Motor neuron (in vitro differentiated cells): ENCODE measurements at places on chromosomes 5 and 9. TPM values are rescaled to one million over a fixed set of nuclear protein-coding genes. Genes with fewer than 3 reads are reported as not detected.

Gene CETN3
- total RNA-seq, result 30.8 and 39.3 TPM in 2 replicates

Gene IL31RA
- 2.5 and 2.8 TPM in 2 replicates for total RNA-seq

Gene DCANP1
- 0.09 TPM in 1 of 2 replicates, not detected in the other for total RNA-seq

Gene SAPCD2
- 7.0 and 7.4 TPM in 2 replicates for total RNA-seq

Gene TRIM14
- 0.38 and 0.44 TPM in 2 replicates for total RNA-seq

Gene MYO10
- total RNA-seq, result 17.9 and 20.4 TPM in 2 replicates

Gene TMEM215
- total RNA-seq, result not detected in 2 replicates

Gene STPG3
- 1.3 and 4.9 TPM in 2 replicates for total RNA-seq

Gene SPINK13
- total RNA-seq, result 0.34 TPM in 1 of 2 replicates, not detected in the other

Gene IRX4
- total RNA-seq, result 0.24 TPM in 1 of 2 replicates, not detected in the other

Gene LEAP2
- 3.6 and 8.0 TPM in 2 replicates for total RNA-seq

Gene TNC
- 1.9 and 2.4 TPM in 2 replicates for total RNA-seq

Gene NDUFS6
- total RNA-seq, result 45.5 and 55.9 TPM in 2 replicates

Gene FAM169A
- 1.5 and 1.9 TPM in 2 replicates for total RNA-seq

Gene MLANA
- 1.1 and 1.3 TPM in 2 replicates for total RNA-seq

Gene ENTREP1
- total RNA-seq, result 0.73 and 1.1 TPM in 2 replicates

Gene MOB3B
- 4.0 and 4.4 TPM in 2 replicates for total RNA-seq
